ENCODE measurements at places on chromosomes 11 and 22.

DNA sequence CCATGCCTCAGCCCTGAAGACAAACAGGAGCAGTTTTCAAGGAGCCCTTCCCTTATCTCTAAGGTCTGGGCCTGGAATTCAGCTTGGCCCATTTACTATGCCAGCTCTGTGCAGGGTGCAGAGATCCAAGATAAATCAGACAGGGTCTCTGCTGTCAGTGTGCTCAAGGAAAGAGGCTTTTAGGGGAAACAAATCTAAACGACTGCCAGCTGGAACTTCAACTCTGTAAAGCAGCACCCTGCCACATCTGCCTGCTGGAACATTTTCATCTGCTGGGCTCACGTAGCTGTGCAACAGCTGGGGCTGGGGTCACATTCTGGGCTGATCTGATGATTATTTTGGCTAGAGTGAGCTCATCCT, 19.8 kb upstream of the EHF start:
- no peak for DNase-seq

- DNase-seq, result no peak
These were observed 184.4 kb upstream of the NARS2 start for GRCh38 chr11:78759071-78759470.

- no peak for DNase-seq
These were observed 30.9 kb downstream of the POLR3H start for GRCh38 chr22:41513391-41513790.

DNA sequence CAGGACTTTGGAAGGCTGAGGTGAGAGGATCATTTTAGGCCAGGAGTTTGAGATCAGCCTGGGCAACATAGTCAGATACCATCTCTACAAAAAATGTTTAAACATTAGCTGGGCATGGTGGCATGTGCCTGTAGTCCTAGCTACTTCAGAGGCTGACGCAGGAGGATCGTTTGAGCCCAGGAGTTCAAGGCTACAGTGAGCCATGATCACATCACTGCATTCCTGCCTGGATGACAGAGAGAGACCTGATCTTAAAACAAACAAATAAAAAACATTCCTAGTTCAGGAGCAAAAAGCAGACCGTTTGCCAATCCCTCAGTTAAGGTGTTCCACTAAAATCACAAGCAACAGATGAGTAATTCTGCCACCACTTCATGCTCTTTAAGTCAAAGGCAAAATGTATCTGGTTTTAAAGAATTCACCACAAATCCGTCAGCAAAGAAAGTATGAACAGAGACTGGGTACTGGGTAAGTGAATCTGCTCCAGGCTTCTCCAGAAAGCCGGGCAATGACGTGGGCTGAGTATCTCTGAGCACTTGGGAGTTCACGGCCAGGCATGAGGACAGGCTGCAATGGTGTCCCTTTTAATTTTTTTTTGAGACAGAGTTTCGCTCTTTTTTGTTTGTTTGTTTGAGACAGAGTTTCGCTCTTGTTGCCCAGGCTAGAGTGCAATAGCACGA, 19.5 kb downstream of the CLTCL1 start:
- no peak for DNase-seq

- DNase-seq, result no peak
These were observed 656 bp downstream of the SRRD start for GRCh38 chr22:26484360-26484706.
